ENCODE measurements at places on chromosomes 11 and 22. TPM values are rescaled to one million over a fixed set of nuclear protein-coding genes. Genes with fewer than 3 reads are reported as not detected.

- DNase-seq: no peak
These were observed 24.7 kb downstream of the PARVA start for GRCh38 chr11:12402025-12402424.

DNA sequence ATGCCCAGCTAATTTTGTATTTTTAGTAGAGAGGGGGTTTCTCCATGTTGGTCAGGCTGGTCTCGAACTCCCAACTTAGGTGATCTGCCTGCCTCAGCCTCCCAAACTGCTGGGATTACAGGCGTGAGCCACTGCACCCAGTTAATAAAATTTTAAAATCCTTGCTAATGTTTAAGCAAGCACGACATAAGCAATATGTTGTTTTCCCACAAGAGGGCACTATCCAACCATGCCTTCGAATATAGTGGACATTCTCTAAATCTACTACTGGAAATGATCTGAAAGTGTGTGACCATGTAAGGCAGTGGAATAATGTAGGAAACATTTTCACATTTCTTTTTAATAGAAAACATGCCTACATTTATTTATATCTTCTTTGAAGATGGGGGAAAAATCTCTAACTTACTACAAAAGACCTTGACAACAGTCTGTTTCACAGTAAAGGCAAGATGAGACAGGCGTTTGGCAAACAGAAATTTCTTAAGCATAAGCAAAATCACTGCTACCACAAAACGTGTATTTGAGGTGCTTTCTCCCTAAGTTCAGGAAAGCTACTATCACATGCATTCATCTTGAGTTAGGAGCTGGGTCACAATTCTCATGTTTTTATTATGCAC lies 38.2 kb downstream of the PITPNB start:
- no peak for DNase-seq

- DNase-seq: no peak
These were observed 35.3 kb downstream of the GNB1L start for GRCh38 chr22:19819208-19819910.

DNA sequence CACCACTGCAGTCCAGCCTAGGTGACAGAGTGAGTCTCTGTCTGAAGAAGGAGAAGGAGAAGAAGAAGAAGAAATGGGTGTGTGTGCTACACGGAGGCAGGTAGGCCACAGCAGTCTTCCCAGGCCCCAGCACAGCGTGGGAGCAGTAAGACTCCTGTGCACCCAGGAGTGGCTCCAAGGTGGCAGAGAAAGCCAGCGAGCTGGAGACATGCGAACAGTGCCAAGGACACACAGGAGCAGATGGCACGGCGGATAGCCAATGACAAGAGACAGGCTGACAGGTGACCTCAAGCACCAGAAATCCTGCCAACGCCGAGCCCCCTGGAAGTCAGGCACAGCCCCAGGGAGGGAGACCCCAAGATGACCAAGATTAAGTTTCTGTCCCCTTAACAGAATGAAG lies 9.0 kb upstream of the SCGB1A1 start:
- DNase-seq: no peak

The TYR gene
- total RNA-seq: not detected

- DNase-seq: no peak
These were observed 45.6 kb downstream of the BTG4 start for GRCh38 chr11:111466615-111467014.

The INS gene
- total RNA-seq: not detected

- no peak for DNase-seq
These were observed 548.0 kb upstream of the LUZP2 start for GRCh38 chr11:23948851-23949250.

The CATSPER1 gene
- total RNA-seq: not detected

DNA sequence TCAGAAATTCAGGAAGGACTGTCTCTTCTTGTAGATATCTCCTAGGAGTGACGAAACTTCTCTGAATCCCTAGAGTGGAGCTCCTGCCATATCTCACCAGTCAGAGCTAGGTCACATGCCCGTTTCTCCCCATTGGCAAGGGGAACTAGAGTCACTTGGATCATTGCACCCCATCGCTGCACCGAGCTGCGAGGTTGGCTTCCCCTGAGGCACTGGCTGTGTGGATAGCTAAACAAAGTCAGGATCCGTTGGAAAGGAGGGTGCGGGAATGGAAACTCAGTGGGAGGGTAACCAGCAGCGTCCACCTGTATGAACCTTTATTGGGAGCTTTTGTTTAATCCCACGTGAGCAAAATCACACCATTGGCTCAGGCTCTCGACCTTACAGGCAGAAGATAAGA lies 283.8 kb downstream of the BRD1 start:
- no peak for DNase-seq

DNA sequence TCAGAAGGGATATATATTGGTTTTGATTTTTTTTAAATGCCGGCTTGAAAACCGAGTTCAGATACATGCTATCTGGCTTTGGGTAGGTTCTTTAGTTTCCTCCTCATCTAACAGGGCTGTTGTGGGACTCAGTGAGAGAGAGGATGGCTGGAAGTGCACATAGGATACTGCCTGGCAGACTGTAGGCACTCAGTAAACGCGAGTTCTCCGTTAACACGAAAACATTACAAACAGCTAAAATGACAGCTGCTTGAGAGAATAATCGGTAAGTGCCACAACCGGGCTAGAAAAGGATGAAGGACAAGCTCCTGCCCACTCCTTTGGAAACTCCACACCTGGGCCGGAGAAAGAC lies 369 bp downstream of the XRRA1 start:
- DNase-seq: no peak

Data from CD8-positive, alpha-beta T cell (primary cell).